AG10803 (cell line): ENCODE measurements at places on chromosomes 16 and 17.

DNA sequence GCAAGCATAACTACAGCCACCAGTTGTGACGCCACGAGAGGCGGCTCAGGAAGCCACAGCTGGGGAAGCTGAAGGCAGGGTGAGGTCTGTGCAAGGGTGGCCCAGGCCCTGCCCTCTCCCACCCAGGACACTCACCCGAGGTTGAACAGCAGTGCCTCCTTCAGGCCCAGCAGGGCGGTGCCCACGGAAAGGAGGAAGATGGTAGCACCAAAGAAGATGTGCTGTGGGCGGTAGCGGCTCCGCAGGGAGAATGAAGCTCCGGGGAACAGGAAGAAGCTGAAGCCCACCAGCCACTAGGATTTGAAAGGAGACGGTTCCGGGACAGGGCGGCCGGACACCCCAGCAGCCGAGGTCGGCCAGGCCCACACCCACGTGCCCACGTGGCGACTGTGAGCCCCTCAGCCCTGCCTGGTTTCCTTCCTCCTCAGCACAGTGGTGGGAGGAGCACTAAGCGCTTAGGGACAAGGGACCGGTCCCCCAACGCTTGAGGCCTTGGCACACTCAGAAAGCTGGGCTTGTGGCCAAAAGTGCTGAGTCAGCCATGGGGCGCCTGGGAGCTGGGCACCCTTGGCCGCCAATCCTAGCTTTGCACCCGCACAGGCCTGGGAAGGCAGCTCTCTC lies 11.0 kb downstream of the CYB561 start:
- no peak for DNase-seq

- peak; percentile 38 for DNase-seq
Measured at GRCh38 chr16:57530104-57530521, 6.3 kb downstream of the CCDC102A start.

- peak; percentile 65 for DNase-seq
Measured at GRCh38 chr16:13923703-13924298, 3.8 kb downstream of the ERCC4 start.

- no peak for DNase-seq
Measured at GRCh38 chr17:73625991-73626673, 18.1 kb downstream of the SDK2 start.

DNA sequence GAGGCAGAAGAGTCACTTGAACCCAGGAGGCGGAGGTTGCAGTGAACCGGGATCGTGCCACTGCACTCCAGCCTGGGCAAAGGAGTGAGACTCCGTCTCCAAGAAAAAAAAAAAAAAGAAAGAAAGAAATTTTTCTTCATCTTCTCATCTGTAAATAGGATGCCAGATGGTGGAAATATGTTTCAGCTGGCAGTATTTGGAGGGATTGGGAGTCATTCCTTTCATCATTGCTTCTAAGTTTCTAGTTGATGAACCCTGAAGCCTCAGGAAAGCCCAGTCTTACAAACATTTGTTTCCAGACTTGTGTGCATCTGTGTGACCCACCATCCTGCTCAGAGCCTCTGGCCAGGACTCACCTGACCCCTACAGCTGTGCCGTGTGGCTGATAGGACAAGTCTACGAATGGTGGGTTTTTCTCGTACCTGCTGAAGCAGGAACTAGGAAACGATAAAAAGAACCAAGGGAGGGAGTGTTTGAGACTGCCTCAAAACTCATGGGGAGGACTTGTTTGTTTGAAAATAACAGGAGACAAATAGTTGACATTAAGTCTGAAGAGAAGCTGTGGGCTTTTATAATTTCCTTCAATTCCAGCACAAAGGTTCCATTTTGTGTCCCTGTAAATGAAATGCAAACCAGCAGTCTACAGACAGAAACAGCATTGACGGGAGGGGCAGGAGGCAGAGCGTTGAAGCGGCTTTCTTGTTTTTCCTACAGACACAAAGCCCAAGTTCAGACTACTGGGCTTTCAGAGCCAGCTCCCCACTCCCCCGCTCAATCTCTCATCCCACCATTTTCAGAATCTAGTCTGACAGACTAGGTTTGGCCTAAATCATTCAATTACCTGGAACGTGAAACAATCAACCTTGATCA lies 24.9 kb downstream of the CDRT4 start:
- DNase-seq: peak; percentile 78

DNA sequence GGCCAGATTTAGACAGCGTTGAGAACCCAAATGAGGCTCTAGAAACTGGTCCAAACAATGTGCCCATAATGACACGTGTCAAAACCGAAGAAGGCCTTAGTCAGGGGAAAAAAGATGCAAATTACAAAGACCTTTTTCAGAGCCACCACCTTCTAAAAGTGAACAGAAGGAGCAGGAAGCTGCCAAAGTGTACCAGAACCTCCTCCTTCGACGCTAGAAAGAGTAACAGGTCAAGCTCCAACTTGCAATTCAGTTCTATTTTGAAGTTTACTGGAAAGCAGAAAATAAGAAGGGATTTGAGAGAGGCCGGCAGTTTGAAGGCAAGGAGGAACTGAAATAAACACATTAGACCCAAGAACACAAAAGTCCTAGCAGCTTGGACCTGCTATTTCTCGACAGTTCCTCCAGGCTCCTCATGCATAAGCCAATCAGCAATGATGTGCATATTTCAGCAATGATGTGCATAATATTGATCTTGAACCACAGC lies 61.8 kb downstream of the XYLT1 start:
- DNase-seq: peak; percentile 34

DNA sequence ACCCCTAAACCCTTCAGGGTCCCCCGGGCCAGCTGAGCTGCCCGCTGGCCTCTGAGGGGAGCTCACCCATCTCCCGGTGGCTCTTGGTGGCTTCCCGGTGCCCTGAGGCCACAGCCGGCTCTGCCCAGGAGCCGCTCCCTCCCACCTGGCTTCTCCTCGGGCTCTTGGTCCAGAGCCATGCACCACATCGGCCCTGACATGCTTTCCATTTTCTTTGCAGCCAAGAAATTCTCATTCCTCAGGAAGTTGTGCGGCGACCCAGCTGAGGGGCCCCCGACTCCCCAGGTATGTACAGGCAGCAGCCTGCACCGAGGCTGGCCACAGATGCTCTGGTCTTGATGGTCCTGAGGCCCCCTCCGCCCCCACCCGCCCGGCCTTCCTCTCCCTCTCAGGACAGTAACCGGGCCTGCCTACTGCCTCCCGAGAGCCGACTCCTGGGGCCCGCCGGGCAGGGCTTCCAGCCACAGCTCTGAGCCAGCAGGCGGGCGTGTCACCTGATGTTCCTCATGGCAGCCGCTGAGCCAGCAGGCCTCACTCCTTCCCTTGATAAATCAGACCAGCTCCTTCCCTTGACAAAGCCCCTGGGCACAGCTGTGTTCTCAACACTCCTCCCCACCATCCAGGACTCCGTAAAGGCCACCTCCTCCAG lies 28.4 kb upstream of the ZFPM1 start:
- no peak for DNase-seq

DNA sequence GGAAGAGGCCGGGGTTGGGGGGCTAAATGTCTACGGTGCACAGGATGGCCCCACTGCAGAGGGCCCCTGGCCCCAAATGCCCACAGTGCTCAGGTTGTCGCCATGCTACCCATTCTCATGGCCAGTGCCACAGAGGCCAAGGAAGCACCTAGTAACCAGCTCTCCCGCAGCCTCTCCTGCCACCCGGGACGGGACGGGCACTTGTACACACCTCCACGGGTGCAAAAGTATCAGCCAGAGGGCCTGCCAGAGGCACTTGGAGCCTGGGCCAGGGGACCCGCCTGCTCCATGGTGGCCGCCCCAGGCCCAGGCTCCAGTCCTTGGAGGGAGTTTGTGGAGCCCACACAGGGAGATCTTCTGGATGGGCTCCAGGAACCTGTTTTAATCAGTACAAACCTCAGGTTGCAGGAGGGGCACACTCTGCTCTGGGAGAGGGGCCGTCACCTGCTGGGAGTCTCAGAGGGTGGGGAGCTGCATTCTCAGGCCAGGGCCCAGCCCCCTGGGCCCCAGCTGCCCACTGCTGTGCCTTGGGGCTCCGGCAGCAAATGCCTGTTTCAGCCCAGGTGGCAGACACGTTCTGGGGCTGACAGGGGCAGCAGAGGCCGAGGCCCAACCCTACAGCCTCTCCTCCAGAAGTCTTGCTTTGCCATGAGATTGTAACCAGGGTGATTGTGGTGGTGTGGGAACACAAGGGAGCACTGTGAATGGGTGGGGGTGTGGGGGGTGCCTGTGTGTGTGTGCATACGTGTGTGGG lies 7.9 kb downstream of the TPSD1 start:
- no peak for DNase-seq

DNA sequence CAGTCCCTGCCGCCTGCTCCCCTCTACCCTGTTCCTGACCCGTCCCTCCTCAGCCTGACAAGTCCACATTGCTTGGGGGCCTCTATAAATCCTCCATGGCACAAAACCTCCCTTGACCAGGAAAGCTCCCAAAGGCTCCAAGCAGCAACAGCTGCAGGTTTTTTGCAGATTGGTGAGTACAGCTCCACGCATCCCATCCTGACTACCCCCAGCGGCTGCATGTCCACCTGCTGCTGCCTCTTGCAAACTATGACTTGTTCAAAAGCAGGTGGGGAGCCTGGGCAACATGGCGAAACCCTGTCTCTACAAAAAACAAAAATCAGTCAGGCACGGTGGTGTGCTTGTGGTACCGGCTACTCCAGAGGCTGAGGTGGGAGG lies 122.8 kb downstream of the ANKRD11 start:
- no peak for DNase-seq

DNA sequence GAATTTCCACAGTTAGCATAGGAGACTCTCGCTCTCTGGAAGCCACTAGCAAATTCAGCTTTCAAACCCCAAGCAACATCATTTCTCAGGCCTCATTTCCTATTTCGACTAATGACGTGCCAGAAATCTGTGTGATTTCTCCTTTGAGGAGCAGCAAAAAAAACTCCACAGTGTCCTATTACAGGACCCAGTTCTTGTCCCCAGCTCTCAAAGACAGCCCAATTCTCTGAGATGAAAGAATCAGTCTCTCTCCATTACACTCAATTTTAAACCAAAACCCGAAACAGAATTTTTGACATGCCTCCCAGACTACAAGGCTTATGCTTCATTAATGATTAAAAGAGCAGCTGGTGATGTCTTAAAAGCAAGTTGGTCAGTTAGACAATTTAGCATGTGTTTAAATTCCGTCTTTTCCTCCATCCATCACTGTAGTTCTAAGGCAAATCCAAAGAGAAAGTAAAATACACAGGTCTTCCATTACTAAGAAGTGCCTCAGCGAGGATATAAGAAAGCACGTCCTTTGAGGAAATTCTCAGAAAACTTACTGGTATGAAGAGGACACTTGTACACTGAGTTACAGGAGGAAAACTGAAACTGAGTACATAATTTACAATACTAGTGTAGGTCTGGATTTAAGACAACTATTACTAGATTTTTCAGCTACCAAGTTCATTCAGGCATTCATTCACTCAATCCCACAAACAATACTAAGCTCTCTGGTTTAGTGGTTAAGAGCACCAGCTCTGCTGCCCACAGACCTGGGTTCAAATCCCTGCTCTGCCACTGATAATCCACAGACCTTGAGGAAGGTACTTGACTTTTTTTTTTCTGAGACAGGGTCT lies 12.5 kb downstream of the TOM1L2 start:
- DNase-seq: peak; percentile 45

DNA sequence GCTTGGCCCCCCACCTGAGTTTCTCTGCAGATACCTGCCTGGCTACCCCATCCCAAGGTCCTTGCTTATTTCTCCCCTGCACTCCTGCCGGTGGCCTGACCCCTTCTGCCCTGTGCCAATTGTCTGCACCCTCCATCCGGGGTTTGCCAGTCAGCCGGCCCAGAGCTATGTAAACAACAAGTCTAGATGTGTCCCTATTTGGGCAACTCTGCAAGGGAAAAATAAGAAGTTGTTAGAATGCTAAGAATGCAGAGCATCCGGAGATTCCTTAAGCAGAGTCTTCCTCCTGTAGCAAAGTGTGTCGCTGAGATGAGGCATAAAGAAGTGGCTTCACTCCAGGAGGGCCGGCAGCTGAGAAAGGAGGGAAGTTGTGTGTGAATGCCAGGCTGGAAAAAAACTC lies 46.6 kb downstream of the RGS9 start:
- DNase-seq: peak; percentile 89

GRCh38 chr17:37490022-37490587 lies 414 bp downstream of the DUSP14 start:
- peak; percentile 56 for DNase-seq

- DNase-seq: no peak
Measured at GRCh38 chr17:19752216-19753050, 4.3 kb upstream of the ALDH3A1 start.

GRCh38 chr17:27609611-27610303 lies 21.2 kb upstream of the LGALS9 start:
- DNase-seq: peak; percentile 36

- DNase-seq: no peak
Measured at GRCh38 chr17:77853191-77853977, 105.1 kb upstream of the TNRC6C start.
